Thoracic aorta (tissue), 2 donors: ENCODE measurements at places on chromosomes 4 and X.

DNA sequence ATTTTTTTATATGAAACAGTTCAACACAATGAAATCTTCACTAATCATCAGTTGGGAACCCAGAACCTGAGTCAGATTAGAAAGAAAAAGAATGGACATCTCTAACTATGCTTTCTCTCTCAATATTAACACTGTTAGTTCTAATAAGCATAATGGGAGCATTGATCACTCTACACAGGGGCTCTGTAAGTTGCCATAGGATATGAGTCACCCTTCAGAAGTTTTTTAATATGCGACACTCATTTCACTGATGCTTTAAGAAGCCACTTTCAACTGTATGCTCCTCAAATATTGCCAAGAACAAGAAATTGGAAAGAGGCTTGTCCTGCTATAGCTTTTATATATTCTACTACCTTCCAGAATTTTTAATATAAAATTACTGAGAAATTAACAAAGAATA lies 187.0 kb downstream of the AASDH start:
- no peak for DNase-seq

- DNase-seq = no peak
Measured at GRCh38 chr4:170887396-170887795, 797.6 kb upstream of the AADAT start.

DNA sequence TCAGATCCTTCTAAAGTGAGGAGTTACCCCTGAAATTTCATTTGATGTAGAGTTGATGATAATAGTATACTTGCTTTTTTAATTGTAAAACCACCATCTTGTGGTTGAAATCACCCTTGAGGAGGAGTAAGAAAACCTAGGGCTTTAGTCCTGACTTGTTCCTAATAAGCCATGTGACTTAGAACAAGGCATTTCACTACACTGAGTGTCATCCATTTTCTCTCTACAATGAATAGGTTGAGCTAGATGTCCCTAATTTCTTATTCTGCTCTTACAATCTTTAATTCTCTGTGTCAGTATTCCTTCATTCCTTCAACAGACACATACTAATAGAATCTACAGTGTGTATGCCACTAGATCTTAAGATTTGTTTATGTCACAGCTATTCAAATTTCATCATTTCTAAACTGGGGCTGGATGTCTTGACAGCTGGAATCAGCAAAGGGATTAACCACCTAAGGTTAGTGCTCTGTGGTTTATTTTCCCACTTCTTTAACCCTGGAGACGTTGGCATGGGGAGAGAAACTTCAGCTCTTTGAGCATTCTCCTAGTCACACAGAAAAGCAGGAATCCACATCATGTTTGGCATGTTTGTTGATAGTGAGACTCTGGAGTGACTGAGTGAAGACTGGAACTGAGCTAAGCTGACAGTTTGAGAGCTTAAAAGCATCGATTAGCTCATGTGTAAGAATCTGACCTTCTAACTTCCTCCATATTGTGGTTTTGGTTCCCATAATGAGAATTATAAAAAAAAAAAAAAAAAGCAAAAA lies 246.3 kb downstream of the NDST4 start:
- DNase-seq = no peak

DNA sequence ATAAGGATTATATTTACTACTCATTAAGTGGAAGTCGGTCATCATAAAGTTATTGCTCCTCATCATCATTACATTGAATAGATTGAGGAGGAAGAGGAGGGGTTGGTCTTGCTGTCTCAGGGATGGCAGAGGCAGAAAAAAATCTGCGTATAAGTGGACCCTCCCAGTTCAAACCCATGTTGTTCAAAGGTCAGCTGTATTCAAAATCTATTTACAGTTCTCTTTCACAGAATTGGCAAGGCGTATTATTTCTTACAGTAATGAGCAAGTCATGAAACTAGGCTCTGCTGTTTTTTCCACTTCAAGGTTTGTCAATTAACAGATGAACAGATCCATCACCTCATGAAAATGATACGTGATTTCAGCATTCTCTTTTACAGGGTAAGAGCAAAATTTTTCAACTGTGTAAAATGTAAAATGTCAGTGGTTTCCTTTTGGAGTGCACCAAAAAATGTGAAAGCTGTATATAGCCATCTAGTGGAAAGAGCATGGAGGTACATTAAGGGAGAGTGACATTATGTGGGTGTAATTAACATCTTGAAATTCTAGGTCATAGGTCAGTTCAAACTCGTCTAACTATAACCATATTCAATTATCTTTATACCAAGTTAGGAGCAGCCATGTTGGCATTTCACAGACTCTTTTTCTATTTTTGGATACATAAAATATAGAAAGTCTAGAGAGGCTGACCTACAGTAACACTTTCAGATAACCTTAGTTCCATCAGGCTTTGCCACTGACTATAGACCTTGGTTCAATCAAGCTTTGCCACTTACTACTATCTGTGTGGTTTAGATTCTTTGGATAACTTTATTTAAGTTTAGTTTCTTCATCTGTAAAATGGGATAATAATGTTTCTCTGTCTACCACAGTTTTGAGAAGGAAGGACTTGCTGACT lies 30.1 kb downstream of the NEIL3 start:
- no peak for DNase-seq

DNA sequence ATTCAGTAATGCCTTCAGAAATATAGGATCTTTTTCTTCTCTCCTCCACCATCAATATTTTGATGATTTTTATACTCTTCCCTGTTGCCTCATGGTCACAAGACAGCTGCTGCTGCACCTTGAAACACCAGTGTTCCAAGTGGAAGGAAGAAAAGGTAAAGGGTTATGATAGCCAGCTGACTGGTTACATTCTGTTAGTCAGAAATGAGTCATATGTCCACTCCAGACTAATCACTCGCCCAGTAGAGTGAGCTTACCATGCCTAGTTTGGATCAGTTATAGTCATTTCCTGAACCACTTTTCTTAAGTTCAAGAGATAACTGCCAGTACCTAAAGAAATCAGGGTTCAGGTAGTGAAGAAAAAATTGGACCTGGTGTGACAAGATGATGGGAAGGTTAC lies 532.3 kb upstream of the SMIM31 start:
- DNase-seq = no peak

- no peak for DNase-seq
Measured at GRCh38 chr4:15714646-15715435, 12.0 kb downstream of the BST1 start.

DNA sequence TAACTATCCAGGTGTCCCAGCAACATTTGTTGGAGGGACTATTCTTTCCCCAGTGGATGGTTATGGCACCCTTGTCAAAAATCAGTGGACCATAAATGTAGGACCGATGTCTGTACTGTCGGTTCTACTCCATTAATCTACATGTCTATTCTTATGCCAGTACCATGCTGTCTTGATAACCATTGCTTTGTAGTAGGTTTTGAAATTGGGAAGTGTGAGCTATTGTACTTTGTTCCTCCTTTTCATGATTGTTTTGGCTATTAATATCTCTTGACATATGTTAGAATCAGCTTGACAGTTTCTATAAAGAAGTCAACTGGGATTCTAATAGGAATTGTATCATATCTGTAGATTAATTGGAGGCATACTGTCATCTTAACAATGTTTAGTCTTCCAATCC lies 112.7 kb downstream of the HNRNPD start:
- no peak for DNase-seq

DNA sequence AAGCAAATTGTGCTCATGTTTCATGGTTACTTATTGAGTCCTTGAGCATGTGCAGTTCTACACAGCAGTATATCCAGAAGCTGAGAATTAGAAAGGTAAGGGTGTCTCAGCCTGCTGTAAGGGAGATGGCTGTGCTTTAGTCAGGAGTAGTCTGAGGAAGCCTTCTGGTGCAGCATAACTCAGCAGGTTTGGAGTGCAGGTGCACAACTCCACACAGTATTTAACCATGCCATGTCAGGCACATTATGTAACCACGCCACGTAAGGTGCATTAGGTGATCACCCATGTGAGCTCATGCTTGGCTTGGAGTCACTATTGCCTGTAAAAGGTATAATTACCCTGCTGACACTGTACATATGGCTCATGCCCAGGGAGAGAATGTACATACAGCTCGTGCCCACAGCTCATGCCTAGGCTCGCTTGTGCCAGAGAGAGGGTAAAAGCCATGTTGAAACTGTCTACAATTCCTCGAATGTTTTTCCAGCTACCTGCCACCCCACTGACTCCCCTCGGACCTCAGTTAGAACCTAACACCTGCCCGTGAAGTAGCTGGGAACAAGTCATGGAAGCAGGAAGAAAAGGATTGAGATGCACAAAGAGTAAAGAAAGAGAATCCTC lies 37.8 kb downstream of the UCHL1 start:
- DNase-seq = no peak

- no peak for DNase-seq
Measured at GRCh38 chr4:16294455-16294854, 68.2 kb upstream of the TAPT1 start.

GRCh38 chr4:155572106-155572703 lies 94.4 kb upstream of the GUCY1A1 start:
- DNase-seq = no peak

GRCh38 chr4:14383652-14384051 lies 618.6 kb upstream of the CPEB2 start:
- no peak for DNase-seq

- no peak for DNase-seq
Measured at GRCh38 chr4:177448850-177449249, 6.6 kb upstream of the AGA start.

DNA sequence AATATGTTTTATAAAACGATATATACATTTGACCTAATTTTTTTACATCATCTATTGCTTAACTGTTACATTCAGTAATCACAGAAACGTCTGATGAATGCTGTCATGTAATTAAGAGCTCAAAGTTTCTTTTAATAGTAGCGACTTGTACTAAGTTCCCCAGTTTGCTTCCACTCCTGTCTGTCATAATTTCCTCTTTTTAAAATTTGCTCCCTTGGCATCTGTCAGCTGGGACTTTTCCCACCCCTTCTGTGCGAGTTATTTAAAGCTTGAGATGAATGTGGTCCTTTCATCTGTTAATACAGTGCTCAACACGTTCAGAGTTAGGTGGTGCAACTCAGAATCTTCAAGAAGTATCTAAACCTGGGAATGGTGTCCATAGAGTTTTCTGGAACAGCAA lies 1.2 kb downstream of the RAP1GDS1 start:
- no peak for DNase-seq

GRCh38 chr4:184011826-184012380 lies 106.8 kb downstream of the STOX2 start:
- no peak for DNase-seq

- DNase-seq = no peak
Measured at GRCh38 chr4:11312389-11312788, 116.3 kb downstream of the HS3ST1 start.

- no peak for DNase-seq
Measured at GRCh38 chr4:89196056-89196674, 84.8 kb downstream of the TIGD2 start.

DNA sequence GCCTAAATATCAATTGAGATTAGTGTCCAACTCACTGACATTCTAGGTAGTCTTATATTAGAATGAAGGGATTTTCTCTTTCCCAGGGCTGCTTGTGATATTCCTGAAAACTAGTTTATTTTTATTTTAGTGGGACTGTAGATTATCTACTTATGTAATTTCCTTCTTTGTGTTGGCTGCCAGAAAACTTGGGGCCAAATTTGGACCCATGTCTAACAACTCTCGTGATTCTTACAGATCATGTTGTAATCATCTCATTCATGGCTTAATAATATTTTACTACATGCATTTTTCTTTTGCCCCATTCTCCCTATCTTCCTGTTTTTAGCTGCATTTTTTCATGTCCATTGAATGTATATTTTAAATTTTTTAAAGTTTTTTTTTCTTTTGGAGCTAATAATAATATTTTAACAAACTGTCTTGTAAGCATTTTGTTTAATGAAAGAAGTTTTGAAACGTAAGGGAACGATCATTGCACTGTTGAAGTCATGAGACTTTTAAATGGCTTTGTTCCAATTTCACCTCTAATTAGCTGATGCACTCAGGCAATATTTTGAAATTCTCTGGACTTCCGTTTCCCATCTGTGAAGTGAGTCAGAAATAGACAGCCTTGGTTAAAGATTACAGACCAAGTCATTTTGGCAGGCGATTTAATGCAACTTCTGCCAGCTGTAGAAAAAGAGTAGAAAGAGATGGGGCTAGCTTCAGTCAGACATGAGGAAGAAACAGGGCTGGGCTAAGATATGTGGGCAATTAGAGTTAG lies 14.3 kb upstream of the TDO2 start:
- DNase-seq = no peak

- DNase-seq = no peak
Measured at GRCh38 chr4:28228561-28229491, 1368.2 kb downstream of the STIM2 start.

DNA sequence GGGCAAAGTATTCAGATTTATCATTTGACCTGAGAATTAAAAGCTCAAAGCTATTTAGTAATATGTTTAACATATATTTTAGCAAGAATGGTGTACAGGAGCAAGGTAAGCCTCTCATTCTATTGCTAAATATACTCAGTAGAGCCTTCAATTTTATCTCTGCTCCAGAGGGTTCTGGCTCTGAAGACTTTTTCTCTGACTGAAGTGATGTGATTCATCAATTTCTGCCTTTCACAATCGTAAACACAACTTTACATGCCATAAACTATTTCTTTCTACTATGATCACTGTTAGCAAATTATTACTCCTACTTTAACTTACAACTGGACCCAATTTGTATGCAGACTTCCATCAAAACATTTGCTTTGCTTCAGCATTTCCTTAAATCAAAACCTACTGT lies 315.0 kb upstream of the NDST4 start:
- DNase-seq = no peak

DNA sequence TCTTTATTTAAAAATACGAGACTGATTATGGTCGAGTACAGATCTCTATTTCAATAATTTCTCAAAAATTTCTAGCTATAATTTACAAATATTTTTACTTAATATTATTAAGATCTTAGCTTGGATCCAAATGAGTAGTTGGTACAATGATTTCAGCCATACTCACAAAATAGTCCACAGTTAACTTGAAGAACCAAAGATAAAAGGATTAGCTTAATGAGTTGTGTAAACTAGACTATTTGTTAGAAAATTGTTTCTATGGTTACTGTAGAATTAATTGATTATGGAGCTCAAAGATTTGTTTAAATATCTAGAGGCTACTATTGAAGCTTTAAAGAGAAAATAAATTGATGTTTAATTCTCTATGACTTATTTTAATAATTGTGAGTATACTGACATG lies 1.6 kb downstream of the UGT2B10 start:
- no peak for DNase-seq

DNA sequence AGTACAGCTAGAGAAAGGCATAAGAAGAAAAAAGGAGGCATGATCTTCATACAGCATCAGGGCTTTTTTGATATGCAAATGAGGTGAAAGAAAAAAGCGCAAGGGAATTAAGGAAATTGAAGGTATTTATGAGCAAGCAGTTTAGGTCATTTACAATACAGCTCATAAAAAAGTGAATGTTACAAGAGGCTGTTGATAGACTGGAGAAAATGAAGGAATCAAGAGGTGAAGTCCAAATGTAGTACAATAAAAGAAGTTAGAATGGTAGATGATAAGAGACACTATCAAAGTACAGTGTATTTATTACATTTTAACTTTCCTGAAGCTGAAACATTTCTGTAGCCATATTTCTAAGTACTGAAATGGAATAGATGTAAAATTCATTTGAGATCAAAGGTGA lies 1349.5 kb downstream of the ADGRL3 start:
- DNase-seq = no peak

GRCh38 chr4:82687531-82687930 lies 111.1 kb downstream of the SCD5 start:
- no peak for DNase-seq

- DNase-seq = no peak
Measured at GRCh38 chr4:101355246-101355645, 7.9 kb upstream of the PPP3CA start.

- no peak for DNase-seq
Measured at GRCh38 chr4:110823251-110823650, 200.4 kb upstream of the PITX2 start.

GRCh38 chrX:97876697-97877407 lies 993.1 kb downstream of the RPA4 start:
- no peak for DNase-seq
